ENCODE measurements at places on chromosomes 5 and 9.

DNA sequence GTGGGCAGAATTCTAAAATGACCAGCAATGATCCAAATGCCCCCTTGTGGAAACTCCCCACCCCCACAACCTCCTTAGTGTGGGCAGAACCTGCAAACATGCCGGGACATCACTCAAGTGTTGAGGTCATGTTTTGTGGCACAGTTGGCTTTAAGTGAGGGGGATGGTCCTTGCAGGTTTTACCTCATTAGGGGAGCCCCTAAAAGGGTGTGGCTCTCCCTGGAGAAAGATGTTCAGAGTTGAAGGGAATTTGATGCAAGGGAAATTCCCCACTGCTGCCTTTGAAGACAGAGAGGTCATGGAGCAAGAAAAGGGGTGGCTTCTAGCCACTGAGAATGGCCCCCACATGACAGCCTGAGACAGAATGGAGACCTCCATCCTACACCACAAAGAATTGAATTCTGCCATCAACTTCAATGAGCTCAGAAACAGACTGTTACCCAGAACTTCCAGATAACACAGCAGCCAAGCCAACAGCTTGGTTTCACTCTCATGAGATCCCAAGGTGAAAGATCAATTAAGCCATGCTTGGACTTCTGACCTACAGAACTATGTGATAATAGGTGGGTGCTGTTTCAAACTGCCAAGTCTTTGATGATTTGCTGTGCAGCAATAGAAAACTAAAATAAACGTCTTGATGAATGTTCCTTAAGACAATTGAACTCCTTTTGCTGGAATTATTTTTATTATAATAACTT lies 103.4 kb downstream of the MED10 start:
- DNase-seq = no peak

- DNase-seq = no peak
Measured at GRCh38 chr9:87840134-87840533, 42.5 kb upstream of the SPATA31E1 start.

- DNase-seq = no peak
Measured at GRCh38 chr9:18331808-18332209, 142.1 kb upstream of the ADAMTSL1 start.

DNA sequence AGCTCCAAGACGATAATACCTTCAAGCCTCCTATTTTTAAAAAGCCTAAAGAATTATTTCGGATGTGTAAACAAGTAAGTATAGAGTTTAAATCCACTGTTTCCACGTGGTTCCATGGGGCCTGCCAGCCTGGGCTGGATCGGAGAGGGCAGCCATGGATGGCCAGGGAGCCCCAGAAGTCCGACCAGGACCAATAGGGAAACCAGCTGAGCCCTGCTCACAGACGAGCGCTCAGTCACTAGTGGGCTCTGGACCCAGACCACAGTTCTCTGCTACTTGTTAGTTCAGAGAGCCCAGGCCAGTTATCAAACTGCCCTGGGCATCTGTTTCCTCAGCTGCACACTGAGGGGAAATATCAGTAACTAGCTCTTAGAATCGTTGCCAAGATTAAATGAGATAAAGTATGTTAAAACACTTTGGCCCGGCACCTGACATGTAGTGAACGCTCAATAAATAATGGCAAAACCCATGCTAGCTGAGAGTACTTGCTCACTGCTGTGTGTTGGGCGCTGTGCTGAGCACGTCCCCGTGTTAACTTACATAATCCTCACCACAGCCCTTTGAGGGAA lies 124.8 kb downstream of the RGS3 start:
- no peak for DNase-seq

DNA sequence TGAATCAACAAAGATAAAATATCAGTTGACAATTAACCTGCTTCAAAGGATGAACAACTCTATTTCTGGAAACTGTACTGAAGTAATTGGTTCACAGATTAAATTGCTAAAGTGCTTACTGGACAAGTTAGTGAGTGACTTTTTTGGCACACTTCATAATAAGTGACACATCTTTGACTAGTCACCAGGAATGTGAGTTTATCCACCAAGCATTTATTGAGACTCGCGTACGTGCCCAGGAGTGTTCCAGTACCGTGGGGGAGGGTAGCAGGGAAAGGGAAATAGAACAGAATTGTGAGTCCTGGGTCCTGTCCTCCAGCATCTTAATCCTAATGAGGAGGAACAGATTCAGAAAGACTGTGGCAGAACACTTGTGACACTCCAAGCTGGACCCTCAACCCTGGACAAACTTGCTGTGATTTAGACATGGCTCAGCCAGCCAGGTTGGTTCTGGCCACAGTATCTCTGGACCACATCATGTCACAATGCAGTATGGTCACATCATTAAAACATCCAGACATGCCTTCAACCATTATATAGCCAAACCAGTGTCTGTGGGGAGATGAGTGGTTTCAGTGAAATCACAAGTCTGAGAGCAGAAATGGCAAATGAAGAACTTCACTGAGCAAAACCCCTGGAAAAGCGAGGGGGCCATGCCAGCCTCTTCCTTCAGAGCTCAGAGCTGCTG lies 623.1 kb downstream of the BNC2 start:
- DNase-seq = no peak

DNA sequence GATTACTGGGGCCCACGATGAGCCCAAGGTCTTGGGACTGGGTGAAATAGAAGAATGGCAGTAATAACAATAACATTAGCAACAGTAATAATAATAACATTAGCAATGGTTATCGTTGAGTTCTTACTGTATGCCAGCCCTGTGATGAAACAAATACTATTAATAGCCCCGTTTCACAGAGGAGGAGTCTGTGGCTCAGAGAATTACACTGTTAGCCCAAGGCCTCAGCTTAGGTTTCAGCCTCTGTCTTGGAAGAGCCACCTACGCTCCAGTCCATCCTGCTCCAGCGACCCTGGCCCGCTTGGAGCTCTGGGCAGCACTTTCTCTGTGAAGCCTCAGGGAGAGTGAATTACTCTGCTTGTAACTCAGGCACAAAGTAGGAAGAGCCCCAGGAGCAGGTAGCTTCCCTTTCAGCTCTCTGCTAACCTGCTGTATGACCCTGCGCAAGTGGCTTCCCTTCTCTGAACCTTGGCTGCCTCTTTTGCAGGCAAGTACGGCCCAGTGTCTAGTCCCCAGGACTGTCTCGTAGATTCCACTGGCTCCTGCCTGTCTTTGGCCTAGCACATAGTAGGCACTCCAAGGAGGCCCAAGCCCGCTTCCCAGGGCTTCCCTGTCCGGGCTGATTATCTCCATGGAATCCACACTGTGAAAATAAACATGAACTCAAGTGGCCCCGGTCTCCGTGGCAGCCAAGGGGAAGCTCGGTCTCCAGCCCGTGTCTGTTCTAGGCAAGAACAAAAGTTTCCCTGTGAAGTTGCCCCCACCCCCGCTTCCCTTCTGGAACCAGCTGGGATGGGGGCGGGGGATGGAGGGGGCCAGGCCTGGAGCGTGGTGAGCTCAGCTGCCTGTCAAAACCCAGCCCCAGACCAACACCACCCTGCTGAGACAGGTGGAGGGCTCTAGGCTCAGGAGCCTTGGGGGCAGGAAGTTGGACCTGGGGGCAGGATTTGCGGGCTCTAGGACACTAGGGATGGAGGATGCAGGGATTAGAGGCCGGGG lies 26.2 kb upstream of the LMX1B start:
- no peak for DNase-seq

GRCh38 chr5:55959208-55959607 lies 35.6 kb downstream of the IL6ST start:
- no peak for DNase-seq

DNA sequence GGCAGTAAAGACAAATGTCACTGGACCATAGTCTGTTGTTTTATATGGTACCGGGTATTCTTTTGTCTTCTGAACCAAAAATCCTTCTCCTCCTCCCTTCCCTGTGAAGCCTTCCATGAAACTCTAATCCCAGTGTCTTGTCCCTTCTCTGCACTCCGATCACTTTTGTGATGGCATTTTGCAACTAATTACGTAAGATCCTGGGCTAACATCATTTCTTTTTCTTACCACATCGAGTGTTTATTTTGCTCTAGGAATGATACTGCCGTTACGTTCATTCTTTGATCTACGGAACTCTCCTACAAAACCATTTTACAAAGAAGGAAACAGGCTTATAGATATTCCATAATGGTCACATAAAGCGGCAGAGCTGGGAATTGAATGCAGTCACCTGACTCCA lies 33.7 kb downstream of the SNX18 start:
- no peak for DNase-seq

DNA sequence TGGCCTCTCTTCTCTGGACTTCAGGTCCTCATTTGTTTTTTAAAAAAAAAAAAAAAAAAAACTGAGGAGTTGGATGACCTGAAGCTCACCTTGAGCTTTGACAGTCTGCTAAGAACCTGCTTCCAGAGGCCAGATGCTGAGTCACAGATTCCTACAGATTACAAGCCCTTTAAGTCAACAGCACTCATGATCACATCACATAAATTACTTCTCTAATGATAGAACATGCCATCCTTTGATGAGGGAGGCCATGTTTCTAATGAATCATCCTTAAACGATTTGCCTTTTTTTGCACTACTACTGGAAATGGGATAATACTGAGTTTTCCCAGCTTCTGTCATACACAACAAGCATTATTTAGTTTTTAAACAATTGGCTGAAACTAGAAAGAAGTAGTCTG lies 34.2 kb upstream of the MYOT start:
- no peak for DNase-seq

- DNase-seq = no peak
Measured at GRCh38 chr9:118165451-118165850, 461.2 kb downstream of the TLR4 start.

DNA sequence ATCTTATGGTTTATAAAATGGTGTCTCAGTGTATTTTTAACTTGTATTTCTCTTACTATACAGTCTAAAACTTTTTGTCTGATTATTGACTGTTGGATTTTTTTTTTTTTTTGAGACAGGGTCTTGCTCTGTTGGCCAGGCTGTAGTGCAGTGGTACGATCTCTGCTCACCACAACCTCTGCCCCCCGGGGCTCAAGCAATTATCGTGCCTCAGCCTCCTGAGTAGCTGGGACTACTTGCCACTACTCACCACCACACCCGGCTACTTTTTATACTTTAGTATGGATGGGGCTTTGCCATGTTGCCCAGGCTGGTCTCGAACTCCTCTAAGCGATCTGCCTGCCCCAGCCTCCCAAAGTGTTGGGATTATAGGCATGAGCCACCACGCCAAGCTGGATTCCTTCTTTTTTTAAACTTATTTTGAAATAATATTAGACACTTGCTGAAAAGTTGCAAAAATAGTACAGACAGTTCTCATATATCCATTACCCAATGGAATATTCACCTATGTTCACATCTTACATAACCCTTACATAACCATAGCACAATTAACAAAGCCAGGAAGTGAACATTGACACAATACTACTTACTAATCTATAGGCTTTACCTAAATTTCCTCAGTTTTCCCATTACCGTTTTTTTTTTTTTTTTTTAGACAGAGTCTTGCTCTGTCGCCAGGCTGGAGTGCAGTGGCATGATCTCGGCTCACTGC lies 47.2 kb downstream of the STOM start:
- DNase-seq = no peak

DNA sequence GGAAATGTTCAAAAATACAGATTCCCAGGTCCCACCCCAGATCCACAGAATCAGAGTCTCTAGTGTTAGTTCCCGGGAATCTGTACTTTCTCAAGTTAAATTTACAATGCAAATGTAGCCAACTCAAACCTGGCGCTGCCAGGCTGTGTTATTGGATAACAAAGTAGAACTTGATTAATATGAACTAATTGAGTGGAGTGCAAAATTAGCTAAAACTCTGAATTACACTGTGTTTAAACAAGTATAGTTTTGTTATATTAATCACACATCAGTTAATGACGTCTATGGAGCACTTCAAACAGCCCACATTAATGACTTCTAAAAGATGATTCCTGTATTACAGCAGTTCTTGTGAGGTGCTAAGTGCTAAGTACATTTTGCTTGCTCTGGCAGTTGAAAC lies 32.4 kb upstream of the CYFIP2 start:
- no peak for DNase-seq

- no peak for DNase-seq
Measured at GRCh38 chr5:59178482-59178881, 595.6 kb downstream of the RAB3C start.

DNA sequence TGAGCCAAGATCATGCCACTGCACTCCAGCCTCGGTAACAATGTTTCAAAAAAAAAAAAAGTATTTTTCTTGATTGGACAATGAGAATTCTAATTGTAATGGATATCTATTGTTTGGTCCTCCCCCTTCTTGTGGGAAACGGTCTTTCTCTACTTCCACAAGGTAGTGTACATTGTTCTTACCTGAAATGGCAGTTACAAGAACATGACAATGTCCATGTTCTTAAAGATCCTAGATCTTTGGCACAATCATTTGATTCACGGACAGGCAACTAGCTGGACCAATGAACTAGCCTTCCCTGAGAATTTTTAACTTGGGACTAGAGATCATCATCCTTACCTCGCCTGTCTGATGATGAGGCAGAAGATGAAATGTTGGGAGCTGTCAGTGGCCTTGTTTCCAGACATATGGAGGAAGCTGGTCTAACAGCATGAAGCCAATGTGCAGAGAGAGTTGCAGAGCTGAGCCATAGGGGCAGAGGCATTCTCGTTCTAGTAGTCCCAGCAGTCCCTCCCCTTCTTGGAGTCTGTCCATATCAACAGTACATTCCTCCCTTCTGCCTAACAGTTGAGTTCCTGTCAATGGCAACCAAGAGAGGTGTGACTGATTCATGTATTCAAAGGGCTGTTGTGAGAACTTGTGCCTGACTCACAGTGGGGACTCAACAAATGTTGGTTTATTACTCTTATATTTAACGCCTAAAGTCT lies 2.1 kb upstream of the MARCHF6 start:
- DNase-seq = peak; percentile 28

DNA sequence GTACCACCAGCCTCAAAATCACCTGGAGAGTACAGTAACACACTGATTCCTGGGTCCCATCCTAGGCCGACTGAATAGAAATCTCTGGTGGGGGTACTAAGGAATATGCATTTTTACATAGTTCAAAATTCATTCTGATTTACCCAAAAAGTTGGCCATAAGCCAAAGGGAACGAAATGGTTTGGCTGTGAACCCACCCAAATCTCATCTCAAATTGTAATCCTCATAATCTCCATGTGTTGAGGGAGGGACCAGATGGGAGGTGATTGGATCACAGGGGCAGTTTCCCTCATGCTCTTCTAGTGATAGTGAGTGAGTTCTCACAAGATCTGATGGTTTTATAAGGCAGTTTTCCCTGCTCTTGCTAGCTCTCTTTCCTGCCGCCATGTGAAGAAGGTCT lies 31.1 kb downstream of the MEGF9 start:
- no peak for DNase-seq

DNA sequence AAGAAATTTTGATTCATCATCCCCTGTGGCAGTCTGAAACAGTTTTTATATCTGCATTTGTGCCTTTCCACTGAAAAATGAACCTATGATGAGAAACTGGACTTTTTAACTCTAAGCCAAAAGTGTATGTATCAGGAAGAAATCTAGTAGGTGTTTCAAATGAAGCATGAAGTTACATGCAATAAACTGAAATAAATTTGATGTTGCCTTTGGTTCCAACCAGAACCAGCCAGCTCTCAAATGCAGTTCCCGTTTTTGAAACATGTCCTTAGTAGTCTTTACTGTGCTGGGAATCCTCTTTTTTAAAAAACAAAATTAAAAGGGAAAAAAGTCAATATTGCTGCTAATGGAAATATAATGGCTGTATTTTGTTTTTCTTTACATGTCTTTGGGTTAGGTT lies 43.9 kb downstream of the HACD4 start:
- no peak for DNase-seq

Measured in NCI-H510A (cell line).